ENCODE measurements at places on chromosomes 11 and 22.

DNA sequence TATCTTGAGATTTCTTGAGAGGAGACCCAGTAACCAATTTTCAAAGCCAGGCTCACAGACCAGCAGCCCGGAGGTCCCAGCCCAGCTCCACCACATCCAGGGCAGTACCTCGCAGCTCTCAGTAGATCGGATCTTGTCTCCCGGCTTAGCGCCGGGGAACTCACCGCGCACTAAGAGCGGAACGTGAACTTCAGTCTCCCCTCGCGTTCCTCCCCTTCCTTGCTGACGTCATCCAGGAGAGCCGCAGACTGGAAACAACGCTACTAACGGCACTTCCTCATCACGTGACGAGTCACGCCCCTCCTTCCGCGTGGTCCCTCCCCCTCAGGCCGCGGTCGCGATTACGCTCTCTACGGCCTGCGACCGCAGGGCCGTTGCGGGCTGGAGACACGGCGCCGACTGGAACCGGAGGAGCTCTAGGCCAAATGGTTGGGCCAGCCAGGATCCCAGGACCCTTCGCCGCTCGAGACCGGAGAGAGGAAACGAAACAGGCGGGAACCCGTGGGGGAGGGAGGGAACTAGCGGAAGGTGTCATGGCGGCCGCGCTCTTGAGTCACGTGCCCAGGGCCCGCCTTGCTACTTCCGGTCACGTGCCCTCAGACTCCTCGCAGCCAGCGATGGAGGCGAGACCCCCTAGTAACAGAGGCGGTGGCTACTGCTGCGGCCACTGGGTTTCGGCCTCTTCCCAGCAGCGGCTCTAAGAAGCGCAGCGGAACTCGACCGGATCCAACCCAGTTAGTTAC is at the start of the genes GTF2H1 and HPS5:
GTF2H1 (plus strand) TSS at position 599 of the 743 bp plus-strand sequence. CDS start 10,508 bp downstream, outside the sequence.
HPS5 (minus strand) TSS at position 172 of the 743 bp plus-strand sequence. CDS start 4,282 bp downstream, outside the sequence.
- DNase-seq = peak; percentile 92

- DNase-seq = no peak
Observed at GRCh38 chr22:40485813-40486667, 115.6 kb downstream of the SGSM3 start.

DNA sequence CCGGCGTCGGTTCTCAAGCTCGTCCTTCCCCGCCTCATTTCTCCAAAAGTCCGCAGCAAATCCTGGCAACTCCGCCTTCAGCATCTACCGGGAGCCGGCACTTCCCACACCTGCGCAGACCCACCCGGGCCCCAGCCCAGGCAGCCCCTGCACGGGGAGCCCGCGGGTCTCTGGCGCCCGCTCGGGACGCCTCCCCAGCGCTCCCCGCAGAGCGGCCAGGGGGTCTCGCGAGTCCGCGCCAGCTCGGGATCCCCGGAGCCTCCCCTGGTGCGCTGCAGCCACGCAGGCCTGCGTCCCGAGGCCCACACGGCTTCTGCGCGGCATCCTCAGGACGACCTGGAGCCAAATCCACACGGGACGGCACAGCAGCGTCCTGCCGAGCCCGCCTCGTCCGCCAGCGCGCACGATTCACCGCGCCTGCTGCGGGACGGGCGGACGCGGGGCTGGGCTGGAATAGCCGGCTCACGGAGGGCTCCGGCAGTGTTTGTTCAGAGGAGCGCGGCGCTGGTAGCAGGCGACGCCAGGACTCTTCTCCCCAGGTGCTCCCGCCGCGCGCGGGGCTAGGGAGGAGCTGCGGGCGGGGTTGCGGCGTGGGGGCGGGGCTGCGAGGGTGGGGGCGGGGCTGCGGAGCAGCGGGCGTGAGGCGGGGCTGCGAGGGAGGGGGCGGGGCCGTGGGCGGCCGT is 816 bp upstream of the PHRF1 start:
- peak; percentile 94 for DNase-seq

- no peak for DNase-seq
Observed at GRCh38 chr11:21461701-21462100, 731.2 kb upstream of the ANO5 start.

GRCh38 chr11:109196016-109196415 is 226.0 kb upstream of the C11orf87 start:
- DNase-seq = no peak

GRCh38 chr22:41925783-41926460 is 684 bp downstream of the TNFRSF13C start:
- DNase-seq = peak; percentile 63

DNA sequence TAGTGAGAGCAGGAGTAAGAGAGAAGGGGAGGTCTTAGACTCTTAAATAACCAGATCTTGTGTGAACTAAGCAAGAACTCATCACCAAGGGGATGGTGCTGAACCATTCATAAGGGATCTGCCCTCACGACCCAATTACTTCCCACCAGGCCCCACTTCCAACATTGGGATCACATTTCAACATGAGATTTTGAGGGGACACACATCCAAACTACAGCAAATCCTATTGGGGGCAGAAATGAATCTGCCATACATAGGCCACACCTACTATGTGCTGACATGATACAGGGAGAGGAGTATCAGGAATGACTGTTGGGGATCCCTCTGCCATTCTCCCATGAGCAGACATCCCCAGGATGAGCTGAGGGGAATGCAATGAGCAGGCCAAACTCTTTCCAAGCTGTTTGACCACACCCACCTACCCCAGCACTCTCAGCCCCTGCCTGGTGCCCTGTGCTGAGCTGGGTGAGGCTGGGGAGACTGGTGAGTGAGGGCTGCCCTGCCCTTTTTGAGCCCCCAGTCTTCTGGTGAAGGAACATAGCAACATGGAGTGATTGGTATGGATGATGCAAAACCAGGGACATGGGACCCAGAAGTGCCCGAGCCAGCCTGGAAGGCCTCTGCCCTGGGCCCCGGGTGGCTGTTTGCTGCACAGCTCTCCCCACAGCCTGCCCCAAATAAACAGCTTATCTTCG is 1.2 kb upstream of the GTSE1 start:
- DNase-seq = no peak

DNA sequence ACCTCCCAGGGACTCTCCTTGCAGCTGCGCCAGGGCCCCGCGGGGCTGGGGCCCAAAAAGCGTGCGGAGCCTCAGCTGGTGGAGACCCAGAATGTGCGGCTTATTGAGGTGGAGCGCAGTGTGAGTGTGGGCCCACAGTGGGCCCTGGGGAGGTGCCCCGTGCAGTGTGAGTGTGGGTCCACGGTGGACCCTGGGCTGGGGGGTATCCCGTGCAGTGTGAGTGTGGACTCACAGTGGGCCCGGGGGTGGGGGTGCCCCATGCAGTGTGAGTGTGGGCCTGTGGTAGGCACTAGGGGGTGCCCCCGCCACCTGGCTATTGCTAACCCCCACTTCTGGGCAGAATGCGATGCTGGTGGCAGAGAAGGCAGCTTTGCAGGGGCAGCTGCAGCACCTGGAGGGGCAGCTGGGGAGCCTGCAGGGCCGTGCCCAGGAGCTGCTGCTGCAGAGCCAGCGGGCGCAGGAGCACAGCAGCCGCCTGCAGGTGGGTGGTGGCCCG is 7.8 kb upstream of the RPS6KA4 start:
- DNase-seq = no peak

DNA sequence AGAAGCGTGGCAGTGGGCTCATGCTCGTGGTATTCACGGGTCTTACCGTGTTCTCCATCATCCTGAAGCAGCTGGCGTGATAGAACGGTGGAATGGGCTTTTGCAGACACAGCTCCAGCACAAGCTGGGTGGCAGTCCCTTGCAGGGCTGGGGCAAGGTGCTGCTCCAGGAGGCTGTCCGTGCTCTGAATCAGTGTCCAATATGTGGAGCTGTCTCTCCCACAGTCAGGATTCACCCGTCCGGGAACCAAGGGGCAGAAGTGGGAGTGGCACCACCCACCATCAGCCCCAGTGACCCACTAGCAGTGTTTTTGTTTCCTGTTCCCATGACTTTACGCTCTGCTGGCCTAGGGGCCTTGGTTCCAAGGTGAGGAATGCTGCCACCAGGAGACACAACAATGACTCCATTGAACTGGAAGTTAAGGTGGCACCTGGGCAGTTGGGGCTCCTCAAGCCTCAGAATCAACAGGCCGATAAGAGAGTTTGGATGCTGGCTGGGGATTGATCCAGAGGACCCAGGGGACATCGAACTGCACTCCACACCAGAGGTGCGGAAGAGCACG is 16.9 kb upstream of the CD81 start:
- DNase-seq = no peak

DNA sequence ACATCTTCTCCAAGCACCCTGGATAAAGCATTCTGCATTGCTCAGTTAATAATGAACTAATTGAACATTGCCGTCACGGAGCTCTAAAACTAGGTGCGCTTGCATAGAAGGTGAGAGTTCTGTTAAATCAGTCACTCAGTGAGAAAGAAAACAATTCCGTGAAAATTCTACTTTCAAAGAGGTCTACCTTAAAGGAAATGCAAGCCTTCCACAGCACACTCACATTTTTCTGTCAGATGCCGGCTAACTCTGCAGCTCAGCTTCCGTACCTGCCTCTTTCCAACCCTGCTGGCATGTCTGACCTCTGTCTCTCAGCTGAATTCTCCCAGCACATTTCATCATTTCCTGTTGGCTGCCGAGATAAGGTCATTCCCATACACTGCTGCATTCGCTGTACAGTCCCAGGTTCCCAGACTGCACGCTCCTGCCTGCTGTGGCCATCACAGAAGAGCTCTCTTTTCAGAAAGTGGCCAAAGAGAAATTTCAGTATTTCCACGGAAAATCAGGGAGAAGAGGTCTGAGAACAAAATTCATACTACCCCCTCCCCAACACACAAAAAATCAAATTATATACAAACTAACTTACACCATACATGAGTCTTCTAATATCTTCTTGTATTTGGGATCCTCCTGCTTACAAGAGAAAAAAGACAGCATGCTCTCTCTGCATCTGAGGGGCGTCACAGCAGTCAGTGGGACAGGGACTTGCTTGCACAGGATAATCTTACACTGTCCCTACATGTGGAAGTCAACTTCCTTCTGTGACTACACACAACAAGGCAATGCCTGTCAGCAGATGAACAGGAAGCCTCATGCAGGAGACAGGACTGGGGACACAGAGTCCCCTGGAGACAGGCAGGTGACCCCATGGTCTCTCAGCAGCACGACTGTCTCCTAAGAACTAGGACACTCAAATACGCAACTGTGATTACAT is 55.1 kb downstream of the PACSIN2 start:
- no peak for DNase-seq

DNA sequence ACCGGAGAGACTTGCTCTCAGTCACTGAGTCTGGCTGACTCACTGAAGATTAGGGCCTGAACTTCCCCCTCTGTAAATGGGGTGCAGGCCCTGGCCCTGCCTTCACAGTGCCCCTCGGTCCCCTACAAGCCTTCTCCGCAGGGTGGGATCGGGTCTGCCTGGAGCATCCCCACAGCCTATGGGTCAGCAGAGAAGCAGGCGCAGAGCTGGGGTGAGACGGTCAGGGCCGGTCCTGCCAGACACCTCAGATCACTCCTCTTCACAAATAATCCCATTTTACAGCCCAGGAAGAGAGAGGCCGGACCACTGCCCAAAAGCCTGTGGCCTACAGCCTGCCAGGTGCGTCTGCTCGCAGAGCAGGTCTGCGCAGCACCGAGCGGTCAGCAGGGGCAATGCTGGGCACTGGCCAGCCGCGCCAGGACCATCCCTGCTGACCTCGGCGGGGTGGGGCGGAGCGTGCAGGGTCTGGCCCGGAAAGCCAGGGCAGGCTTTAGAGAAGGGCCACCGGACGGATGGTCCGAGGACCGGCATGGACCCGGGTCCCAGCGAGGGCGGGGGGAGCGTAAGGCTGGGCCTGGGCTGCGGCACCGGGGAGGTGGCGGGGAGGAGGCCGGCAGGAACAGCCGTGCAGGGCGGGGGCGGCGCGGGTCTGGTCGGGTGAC is 522 bp upstream of the SEPTIN5 start:
- no peak for DNase-seq

GRCh38 chr11:2653930-2654739 is 45.7 kb downstream of the KCNQ1OT1 start:
- no peak for DNase-seq

GRCh38 chr22:40624770-40625169 is 11.7 kb downstream of the MRTFA start:
- DNase-seq = no peak
